CD4-positive, alpha-beta T cell treated with Interleukin-10 for 1 hour (primary cell): ENCODE measurements at places on chromosomes 4 and X.

GRCh38 chr4:161651586-161651985 is 512.2 kb downstream of the FSTL5 start:
- no peak for DNase-seq

DNA sequence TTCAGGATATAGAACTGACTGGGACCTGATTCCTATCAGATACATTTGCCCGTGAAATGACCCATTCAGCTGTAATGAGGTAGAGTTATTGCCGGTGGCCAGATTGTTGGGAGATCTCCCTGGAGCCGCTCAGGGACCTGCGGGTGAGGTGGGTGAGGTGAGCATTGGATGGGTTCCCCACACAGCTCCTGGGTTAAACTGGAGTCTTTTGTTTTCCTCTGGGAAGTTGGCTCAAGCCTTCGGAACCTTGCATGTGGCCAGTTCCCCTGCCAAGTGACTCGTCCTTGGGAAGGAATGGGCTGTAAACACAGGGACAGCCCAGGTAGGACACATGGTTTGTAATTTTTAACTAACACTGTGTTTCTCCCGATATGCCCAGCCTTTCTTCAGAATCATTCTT is 31.6 kb upstream of the KIT start:
- no peak for DNase-seq

- DNase-seq: no peak
Measured at GRCh38 chr4:121534187-121534586, 153.4 kb upstream of the QRFPR start.

DNA sequence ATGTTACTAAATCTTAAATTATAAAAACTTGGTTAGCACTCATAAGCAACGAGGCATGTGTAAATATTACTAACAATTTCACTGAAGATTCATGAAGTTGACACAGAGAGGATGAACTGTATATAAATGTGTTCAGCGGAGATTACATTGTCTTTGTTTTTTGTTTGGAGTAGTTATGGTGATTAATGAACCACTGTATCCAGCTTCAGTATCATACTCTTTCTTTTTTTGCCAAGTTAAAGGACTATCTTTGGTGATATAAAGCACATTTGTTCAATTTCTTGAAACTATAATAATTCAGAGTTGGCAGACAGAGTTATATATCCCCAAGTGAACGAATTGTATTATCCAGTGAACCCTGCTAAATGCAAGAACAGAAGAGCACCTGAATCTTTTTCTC is 497.6 kb downstream of the CCSER1 start:
- DNase-seq: no peak

DNA sequence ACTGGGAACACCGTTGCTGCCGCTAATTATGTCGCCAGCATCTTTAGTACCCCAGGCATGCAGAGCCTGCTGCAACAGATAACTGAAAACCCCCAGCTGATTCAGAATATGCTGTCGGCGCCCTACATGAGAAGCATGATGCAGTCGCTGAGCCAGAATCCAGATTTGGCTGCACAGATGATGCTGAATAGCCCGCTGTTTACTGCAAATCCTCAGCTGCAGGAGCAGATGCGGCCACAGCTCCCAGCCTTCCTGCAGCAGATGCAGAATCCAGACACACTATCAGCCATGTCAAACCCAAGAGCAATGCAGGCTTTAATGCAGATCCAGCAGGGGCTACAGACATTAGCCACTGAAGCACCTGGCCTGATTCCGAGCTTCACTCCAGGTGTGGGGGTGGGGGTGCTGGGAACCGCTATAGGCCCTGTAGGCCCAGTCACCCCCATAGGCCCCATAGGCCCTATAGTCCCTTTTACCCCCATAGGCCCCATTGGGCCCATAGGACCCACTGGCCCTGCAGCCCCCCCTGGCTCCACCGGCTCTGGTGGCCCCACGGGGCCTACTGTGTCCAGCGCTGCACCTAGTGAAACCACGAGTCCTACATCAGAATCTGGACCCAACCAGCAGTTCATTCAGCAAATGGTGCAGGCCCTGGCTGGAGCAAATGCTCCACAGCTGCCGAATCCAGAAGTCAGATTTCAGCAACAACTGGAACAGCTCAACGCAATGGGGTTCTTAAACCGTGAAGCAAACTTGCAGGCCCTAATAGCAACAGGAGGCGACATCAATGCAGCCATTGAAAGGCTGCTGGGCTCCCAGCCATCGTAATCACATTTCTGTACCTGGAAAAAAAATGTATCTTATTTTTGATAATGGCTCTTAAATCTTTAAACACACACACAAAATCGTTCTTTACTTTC is 1.8 kb downstream of the UBQLN2 start:
- no peak for DNase-seq
